ENCODE measurements at places on chromosomes 11 and 22.

DNA sequence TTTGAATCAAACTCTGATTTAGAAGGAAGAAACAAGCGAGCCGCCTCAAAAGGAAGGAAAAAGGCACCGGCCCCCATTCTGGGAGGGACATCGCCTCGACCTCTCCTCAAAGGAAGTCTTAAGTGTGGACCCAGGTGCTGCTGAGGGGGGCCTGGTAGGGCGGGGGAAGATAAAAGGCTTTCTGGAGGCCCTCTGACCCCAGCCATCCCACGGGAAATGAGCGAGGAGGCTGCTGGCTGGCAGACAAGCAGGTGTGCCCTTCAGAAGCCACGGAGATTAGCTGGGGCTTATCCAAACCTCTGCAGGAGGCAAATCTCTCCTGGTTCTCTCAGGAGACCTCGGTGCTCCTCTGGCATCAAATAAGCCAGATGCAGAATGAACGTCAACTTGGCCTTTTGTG lies 171.4 kb upstream of the BLID start:
- no peak for DNase-seq

DNA sequence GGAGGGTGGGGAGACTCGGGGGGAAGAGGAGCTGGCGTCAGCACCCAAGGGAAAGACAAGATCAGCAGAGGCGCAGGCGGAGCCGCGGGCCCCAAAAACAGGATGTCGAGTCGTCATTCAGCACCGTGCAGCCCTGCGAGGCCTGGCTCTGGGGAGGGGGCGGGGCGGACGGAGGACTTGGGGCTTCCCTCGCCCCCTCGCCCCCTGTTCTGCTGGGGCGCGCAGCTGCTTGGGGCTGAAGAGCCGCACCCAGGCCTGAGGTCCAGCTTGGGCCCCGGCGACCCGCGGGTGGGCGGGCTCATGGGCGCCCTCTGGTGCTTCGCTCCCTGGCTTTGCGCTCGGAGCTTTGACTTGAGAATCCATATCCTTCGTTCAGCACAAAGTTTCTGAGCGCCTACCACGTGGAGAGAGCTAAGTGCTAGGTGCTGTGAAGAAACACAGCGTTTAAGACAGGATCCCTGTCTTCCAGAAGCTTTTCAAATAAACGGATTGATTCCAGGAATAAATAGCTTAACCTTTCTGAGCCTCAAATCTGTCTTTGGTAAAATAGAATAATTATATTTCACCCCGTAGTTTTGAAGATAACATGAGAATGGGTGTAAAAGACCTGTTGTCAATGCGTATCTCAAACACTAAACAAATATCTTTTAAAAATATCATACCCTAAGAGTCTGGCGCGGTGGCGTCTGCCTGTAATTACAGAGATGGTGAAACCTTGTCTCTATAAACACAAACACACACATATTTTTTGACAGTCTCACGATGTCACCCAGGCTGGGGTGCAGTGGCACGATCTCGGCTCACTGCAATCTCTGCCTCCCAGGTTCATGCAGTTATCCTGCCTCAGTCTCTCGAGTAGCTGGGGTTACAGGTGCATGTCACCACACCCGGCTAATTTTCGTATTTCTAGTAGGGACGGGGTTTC lies 929 bp upstream of the RHOG start:
- DNase-seq = peak; percentile 75

GRCh38 chr11:68036717-68037239 lies 2.0 kb upstream of the TCIRG1 start:
- DNase-seq = no peak

- no peak for DNase-seq
These were observed 31.6 kb downstream of the TTC12 start for GRCh38 chr11:113345978-113346377.

- DNase-seq = no peak
These were observed 801 bp upstream of the TXNRD2 start for GRCh38 chr22:19942157-19943081.

DNA sequence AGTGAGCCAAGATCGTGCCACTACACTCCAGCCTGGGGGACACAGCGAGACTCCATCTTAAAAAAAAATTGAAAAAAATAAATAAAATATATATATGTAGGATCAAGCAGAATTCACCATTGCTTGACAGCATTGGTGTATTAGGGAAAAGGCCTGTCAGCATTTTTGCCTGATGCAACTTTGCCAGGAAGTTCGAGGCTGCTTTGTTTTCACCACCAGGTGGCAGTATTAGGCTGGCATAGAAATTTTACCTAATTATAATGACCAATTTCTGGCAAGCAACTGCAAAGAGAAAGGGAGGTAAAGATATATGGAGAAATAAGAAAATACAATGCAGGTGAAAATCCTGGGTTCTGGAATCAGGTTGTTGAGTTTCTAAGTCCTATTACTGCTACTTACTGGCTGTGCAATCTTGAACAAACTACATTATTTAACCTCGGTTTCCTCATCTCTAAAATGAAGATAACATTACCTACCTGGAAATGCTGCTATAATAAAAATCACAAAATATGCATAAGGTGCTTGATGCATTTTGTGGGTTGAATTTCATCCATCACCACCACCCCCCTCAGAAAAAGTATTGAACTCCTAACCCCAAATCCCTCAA lies 24.7 kb downstream of the LAYN start:
- no peak for DNase-seq

DNA sequence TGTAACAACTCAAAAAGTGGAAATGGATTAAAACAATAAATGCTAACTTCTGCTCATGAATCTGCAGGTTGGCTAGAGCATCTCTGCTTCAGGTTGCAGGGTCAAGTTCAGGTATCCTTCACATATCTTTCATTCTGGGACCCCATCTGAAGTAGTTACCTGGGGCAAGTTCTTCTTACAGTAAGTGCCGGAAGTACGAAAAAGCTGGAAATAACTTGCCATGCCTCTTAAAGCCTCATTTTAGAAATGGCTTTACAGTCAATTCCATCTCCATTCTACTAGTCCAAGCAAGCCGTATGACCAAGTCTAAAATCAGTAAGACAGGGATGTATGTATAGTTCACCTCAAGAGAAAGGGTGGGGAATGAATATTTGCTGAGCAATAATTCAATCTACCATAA lies 93.7 kb downstream of the FCHSD2 start:
- no peak for DNase-seq

DNA sequence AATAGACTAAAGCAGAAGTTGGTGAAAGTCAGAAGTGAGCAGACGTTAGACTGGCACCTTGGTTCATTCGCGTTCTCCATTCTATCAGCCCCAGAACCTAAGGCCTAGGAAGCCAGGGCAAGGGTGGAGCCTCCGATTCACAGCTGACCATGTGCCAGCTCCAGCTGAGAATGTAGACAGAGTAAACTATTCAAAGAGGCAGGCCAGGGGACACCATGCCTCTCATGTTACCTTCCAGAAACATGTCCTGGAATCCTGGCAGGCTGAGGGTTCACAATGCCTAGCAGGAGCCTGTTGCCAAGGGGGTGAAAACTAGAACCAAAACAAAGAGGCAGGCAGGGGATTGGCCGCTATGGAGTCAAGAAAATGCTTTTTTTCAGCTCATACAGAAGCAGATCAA lies 224.4 kb upstream of the POU2AF2 start:
- DNase-seq = no peak

- no peak for DNase-seq
These were observed 109.5 kb downstream of the TENM4 start for GRCh38 chr11:79331203-79331901.

DNA sequence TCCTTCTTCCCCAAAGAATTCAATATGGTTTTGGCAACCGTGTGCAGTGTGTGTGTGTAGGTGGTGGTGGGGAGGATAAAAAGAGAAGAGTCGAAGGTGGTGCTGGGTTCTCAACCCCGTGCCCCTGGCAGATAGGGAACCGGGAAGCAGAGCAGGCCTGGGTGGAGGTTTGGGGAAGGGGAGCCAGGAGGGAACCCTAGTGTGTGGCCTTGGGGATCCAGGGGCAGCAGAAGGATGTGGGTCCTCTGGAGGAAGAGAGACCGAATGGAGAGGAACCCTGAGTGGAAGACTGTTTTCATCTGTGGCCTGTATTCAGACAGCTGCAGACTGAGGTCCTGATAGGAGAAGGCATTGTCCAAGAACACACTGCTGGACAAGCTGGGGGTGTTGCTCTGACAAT lies 73.3 kb upstream of the B3GAT1 start:
- no peak for DNase-seq

- DNase-seq = no peak
These were observed 967.5 kb downstream of the NTM start for GRCh38 chr11:132337819-132338416.

- DNase-seq = no peak
These were observed 18.6 kb downstream of the FXYD6 start for GRCh38 chr11:117857734-117858414.

GRCh38 chr22:35195821-35196220 lies 61.5 kb upstream of the HMGXB4 start:
- no peak for DNase-seq

DNA sequence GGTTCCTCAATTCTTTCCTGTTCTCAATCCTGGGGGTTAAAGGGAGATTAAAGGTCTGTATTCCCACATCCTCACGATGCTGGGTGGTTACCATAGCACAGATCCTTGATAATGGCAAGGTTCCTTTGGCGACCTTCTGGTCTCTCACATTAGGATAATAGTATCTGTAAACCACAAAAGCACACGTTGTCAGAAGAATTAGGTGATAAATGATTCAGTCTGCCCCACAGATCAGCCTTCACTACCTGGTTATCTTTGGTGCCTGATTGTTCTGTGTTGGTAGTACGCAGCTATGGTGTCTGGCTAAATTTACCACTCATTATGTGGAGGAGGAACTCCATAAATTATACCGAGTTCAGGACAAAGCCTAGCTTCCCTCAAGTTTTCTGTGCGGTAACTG lies 78.4 kb downstream of the C2CD3 start:
- no peak for DNase-seq

DNA sequence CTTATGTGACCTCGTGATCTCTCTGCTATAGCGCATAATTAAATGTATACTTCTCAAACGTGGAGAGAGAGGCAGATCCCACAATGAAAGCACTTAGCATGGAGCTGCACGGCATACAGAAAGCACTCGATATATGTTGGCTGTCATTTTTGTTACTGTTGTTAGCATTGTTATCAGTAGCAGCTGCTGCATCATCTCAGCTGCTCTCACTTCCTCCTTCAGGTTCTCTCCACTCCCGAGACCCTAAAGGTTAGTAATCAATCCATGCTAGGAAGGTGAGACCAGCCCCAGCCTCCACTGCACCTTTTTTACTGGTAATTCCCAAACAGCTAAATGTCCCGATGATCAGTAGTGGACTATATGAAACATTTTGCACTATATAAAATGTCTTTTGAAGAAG lies 13.4 kb upstream of the API5 start:
- no peak for DNase-seq

DNA sequence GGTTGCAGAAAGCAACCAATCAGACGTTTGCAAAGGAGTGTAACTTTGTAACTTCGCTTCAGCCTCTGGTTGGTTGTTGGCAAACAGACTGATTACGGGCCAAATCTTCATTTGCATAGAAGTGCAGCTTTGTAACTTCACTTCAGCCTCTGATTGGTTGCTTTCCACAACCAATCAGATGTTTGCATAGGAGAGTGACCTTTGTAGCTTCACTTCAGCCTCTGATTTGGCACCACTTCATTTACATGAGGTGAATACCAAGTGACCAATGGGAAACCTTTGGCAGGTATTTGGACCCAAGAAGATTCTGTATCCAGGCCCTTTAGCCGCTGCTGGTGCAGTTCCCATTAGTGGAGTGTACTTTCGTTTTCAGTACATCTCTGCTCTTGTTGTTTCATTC lies 16.0 kb downstream of the USP47 start:
- no peak for DNase-seq

GRCh38 chr22:22565981-22566380 lies 6.9 kb upstream of the PRAME start:
- DNase-seq = no peak

DNA sequence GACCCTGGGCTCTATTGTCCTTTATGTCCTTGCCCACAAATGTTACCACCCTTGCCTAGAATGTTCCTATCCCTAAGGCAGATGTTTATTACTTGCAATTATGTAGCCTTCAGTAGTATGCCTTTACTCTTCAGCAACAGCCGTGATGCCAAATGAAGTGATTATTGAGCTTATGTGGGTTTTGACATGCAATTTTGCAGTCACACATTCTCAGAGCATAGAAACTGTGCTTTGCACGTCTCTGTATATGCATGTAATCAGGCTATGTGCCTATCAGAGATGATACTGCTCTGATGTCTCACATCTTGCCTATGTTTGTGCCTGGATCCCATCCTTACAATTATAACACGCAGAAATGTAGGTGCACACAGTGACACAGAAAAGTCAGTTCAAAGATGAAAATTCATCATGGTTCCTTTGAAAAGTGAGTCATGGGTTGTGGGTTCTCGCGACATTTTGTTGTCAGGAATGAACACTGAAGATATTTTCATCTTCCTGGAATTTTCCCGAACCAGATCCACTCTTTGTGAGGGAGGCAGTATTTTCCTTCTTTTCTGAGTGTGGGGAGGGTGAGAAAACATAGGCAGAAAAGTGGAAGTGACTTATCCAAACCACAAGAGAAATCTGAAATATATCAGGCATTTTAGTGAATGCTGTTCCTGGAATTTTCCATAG lies 81.1 kb downstream of the BMAL1 start:
- DNase-seq = no peak

DNA sequence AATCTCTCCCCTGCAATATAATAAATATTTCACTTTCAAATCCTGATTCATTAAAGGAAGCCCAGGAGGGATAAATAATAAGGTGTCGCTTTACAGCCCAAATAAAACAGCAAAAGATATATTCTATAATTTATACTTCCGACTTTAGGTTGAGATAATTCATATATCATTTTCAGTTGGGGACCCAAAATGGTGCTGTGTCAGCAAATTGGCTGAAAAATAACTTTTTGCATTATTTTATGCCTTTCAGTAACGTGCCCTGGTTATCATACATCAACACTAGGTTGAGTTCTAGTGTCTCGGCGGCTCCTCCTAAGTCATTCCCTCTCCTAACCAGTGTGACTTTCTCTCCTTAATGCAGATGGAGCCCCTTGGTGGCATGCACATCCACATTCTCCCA lies 278.2 kb downstream of the NXPE2 start:
- DNase-seq = no peak

DNA sequence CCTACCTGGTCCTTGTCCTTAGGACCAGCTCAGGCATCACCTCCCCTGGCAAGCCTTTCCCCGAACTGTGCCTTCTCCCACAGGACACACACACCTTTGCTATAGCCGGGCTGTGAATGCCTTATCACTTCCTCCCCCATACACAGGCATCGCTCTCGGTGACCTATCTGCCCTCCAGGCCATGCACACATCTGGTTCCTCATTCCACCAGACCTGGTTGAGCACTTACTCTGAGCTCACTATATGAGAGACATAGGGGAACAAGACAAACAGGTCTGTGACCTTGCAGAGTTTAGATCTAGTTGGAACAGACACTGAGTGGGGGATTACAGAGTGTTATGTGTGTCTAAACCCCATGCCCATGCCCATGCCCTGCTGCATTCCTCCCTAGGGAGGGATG lies 3.1 kb upstream of the BCR start:
- DNase-seq = no peak

- DNase-seq = no peak
These were observed 26.6 kb upstream of the L3MBTL2 start for GRCh38 chr22:41178425-41178975.

DNA sequence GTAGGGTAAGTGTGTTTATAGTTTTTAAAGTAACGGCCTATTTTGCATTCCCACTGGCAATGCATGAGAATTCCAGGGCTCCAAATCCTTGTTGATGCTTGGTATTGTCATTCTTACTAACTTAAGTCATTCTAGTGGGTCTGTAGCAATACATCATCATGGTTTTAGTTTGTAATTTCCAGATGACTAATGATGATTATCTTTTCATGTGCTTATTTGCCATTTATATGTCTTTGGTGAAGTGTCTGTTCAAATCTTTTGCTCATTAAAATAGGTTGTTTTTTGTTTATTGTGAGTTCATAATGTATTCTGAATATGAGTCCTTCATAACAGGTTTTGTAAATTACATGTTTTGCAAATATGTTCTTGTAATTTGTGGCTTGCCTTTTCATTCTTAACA lies 31.2 kb downstream of the MTMR3 start:
- peak; percentile 10 for DNase-seq
